ENCODE measurements at places on chromosomes 5 and 9. TPM values are rescaled to one million over a fixed set of nuclear protein-coding genes. Genes with fewer than 3 reads are reported as not detected.

The ABCA1 gene
- 7.2 TPM for total RNA-seq

The PCDHA1 gene
- not detected for total RNA-seq

The FOXD4 gene
- total RNA-seq, result 0.13 TPM

The SWI5 gene
- 32.4 TPM for total RNA-seq

GRCh38 chr5:159819591-159820411 lies 96.5 kb upstream of the ADRA1B start:
- DNase-seq, result no peak

DNA sequence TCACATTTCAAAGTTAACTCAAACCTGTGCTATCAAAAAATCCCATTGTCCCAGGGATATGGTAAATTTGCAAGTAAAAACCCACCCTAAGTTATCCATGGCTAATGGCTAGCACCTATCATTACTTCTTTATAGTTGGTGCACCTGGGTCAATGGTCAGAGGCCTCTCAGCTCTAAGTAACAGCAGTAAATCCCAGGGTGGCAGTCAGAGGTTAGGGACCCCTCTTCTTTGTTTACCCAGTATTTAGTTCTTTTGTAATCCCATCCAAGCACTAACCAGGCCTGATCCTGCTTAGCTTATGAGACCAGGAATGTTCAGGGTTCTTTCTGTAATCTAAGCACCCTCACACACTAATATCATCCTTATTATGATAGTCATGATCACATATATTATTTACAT lies 52.1 kb upstream of the WWC1 start:
- no peak for DNase-seq

DNA sequence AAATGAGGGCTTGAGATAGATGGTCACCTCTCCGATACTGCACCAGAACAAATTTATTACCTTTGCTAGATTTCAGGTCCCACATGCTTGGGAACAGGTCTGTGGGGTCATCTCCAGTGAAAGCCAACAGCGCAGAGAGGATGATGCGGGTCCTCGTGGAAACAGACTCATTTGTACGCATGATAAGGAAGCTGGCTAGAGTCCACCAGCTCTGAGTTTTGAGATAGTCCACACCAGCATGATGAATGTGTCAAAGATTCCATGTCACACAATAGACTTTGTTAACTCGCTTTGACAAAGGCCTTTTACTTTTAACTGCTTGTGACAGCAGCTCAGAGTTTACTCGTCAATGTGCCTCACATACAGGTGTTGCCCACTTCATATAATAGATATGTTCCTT lies 105.4 kb upstream of the TBCA start:
- peak; percentile 13 for DNase-seq

GRCh38 chr5:149631506-149631905 lies 50.2 kb downstream of the ARHGEF37 start:
- no peak for DNase-seq

GRCh38 chr9:90891308-90892040 lies 89.9 kb downstream of the SYK start:
- DNase-seq, result no peak

Measured in pulmonary artery endothelial cell (primary cell).